Stimulated activated CD4-positive, alpha-beta T cell treated with anti-CD3 and anti-CD28 coated beads, Interleukin-15, amount 100 ng/mL, for 24 hours (primary cell): ENCODE measurements at places on chromosomes 3 and 15.
A peak's percentile ranks its signal among the peaks of the same experiment; 100 is the strongest.

DNA sequence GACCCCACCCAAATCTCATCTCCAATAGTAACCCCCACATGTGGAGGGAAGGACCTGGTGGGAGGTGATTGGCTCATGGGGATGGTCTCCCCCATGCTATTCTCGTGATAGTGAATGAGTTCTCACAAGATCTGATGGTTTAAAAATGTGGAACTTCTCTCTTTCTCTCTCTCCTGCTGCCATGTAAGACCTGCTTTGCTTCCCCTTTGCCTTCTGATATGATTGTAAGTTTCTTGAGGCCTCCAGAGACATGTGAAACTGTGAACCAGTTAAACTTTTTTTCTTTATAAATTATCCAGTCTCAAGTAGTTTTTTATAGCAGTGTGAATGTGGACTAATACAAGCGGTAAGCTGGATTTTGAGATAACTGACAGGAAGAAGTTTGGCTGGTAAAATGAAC is 60.3 kb upstream of the MBNL1 start:
- DNase-seq, result no peak

- no peak for DNase-seq
These were observed 383.5 kb upstream of the WNT5A start for GRCh38 chr3:55870594-55870993.

GRCh38 chr3:168707900-168708299 is 612.2 kb upstream of the GOLIM4 start:
- no peak for DNase-seq

DNA sequence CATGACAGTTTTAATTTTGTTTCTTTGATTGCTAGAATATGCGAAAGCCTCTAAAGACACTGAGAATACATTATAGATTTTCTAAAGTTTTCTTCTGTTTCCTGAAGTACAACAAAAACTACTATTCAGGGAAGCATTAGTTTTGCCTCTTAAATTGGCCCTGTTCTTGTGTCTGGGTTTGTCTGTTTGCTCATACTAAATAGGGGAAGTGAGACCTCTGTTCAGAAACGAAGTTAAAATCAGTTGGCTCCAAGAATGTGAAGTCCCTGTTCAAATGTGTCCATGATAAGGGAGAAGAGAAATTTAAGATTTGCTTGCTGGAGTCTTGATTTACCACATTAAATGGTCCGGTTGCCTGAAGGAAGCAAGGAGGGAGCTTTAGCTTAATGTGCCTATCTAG is 327.3 kb upstream of the GBE1 start:
- no peak for DNase-seq

- DNase-seq, result no peak
These were observed 13.3 kb upstream of the RBP1 start for GRCh38 chr3:139552632-139553365.

- DNase-seq, result no peak
These were observed 6.7 kb downstream of the PAQR5 start for GRCh38 chr15:69305204-69305931.

- DNase-seq, result no peak
These were observed 39.2 kb upstream of the AGBL1 start for GRCh38 chr15:86040356-86041033.

GRCh38 chr3:158381262-158381868 is 189.6 kb upstream of the MLF1 start:
- no peak for DNase-seq

DNA sequence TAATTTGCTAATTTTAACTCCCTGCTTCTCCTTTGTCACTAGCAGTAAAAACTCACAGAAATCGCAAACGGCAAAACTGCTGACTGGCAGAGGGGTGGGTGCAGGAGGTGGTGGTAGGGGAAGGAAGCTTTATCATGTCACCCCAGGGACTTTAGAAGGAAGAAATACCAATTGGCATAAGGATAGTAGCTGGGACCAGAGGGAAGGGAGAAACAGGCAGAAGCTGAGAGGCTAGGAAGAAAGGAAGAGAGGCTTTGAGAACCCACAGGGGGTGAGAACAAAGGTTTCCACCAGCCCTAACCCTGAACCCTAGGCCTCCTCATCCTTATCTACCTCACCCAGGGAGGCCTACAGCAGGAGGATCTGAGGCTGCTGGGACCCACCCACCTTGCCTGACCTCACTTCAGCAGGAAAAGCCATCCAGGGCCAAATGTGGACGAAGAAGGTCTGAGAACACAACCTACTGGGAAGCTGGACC is 10.7 kb downstream of the ITGB5 start:
- DNase-seq, result no peak

DNA sequence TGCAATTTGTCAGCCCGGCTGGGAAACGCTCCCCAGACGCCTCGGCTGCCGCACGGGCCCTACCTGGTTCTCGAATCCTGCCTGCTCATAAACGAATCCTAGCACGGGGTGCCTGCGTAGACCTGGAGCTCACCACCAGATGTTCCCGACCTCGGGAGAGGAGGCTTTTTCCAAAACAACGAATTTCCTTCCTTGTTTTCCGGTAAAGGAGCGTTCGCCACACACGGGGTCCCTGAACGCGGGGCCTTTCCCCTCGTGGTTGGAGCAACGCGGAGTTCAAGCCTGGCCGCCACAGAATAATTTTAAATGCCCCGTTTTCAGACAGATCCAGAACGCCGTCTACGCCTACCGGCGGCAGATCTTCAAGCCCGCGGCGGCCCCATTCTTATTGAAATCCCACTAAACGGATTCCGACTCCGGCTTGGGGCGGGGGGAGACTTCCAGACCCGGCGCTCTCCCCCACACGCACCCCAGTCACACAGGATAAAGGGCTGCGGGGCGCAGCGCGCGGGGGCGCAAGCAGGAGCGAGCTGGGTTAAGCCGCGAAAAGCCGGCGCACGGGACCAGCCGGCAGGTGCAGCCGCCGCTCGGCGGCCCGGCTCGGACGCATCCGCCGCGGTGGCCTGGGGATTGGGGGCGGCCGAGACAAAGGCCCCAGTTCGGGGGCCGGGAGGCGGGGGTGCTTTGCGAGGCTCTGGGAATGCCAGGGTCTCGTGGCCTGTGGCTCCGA is 895 bp downstream of the GATA2 start:
- peak; percentile 41 for DNase-seq

GRCh38 chr15:92683511-92683834 is 27.9 kb upstream of the FAM174B start:
- DNase-seq, result no peak

GRCh38 chr3:10783360-10784351 is 32.4 kb upstream of the SLC6A11 start:
- DNase-seq, result peak; percentile 32

DNA sequence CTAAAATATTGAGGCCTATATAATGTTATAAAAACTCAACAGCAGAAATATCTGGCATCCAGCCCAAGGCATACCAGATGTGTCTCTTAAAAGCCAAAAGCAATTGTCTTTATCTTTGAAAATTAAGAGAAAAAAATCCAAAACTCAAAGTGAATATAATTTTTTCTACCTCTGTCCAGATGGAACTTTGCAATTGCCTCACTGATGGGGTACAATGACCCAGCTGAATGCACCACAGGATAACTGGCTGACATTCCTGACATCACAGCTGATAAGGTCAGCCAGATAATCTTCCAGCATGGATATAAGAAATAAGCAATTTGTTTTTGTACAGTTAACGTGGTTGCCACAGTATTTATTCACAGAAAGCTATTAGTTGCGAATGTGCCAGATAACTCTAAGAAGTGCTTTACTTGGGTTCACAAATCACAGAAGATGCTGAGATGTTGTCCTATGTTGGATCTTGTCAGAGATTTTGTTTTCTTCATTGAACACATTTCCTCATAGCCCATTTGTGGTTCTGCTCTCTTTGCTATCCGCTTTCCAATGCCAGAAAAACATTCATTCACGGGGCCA is 566.9 kb upstream of the CCDC54 start:
- DNase-seq, result no peak

GRCh38 chr3:170222647-170223541 is 670 bp downstream of the PRKCI start:
- peak; percentile 56 for DNase-seq

GRCh38 chr15:92652576-92652966 is 3.0 kb downstream of the FAM174B start:
- DNase-seq, result no peak

GRCh38 chr3:12349895-12350811 is 61.3 kb downstream of the PPARG start:
- DNase-seq, result no peak

DNA sequence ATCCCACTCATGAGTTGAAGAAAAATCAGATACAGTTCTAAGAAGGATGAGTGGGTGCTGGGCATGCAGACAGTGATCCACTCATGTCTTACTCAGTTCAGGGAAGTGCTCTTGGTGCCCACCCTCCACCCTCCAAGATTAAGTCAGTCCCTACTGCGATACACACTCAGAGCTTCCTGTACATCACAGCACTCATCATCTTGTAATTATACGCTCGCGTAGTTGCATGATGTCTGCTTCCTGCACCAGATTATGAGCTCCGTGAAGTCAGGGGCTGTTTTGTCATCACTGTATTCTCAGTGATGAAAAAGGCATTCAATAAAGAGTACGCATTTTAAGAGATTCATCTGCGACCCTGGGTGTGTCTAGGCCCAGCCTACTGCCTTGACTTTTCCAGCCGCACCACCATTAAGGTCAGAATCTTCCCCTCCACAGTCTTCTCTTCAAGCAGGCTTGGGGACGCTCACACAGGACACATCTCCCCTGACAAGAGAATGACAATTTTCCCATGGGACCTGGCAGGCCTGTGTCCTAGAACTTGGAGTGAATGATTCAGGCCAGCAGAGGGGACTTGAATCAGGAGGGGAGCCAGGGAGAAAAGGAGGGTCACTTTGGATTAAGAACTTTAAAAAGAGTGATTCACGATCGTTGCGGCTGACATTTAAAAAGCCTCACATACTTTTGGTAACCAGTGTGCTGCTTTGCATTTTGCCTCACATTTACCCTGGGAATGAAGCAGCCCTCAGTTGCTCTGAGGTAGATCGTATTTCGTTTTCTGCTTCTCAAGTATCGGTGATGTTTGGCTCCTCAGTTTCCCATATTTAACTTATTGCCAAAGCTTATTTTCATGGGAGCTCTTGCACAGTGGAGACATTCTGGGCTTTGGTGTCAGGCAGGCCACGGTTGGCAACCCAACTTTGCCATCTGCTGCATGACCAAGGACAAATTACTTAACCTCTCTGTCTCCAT is 7.9 kb upstream of the PDE8A start:
- DNase-seq, result no peak

DNA sequence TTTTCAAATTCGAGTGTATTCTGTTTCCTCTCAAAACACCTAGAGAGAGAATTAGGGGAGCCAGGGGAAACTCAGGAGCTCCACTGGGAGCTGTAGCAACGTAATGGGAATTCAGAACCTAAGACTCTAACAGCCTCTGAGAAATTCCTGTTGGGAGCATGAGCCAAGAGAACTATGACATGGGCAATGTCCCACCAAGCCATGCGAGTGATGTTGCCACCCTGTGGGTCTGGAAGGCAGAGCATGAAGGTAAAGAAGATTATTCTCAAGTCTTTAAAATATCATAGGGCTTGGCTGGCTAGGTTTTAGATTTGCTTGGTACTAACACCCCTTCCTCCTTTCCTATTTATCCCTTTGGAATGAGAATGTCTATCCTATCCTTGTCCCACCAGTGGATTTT is 392.6 kb upstream of the ADAMTS9 start:
- no peak for DNase-seq

DNA sequence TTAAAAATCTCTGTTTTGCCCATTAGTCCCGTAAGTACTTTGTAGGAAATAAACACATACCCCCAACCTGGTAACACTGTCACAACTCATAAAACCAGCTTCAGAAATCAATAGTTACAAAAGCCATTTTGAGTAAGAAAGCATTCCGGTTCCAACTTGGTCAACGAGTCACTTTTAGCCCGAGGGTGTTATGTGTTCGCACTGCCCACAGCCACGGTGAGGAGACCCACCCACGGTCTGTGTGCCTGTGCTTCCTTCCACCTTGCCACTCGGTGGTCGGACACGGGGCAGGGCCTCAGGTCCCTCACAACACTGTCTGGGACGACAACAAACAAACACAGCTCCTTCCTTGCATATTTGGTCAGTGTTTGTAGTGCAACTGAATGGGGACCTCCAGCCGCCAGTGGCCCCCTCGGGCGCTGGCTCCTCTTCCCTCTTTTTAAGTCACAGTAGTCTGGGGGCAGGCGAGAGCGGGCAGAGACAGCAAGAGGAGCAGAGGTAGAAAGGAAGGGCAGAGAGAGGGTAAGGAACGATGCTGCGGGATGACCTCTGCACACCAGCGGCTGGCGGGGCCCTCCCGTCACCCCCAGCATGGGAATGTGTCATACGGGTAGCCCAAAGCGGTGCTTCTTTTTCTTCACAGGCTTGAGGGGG is 5.2 kb upstream of the MUSTN1 start:
- DNase-seq, result no peak

DNA sequence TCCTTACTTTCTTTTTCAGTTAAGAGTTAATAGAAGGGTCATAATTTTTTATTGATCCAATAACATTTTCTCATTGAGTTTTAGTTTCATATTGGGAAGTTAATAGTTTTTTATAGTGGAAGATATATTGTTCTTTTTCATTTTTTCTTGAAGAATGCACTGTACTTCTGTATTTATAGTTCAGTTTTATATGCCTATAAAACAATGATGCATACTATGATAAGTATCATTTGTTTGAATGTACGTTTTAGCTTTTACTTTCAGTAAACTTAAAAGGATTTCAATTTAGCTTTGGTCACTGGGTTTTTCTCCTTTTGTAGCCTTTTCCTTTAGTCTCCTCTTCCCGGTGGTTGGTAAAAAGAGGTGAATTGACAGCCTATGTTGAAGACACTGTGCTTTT is 98.8 kb downstream of the DHX36 start:
- no peak for DNase-seq

DNA sequence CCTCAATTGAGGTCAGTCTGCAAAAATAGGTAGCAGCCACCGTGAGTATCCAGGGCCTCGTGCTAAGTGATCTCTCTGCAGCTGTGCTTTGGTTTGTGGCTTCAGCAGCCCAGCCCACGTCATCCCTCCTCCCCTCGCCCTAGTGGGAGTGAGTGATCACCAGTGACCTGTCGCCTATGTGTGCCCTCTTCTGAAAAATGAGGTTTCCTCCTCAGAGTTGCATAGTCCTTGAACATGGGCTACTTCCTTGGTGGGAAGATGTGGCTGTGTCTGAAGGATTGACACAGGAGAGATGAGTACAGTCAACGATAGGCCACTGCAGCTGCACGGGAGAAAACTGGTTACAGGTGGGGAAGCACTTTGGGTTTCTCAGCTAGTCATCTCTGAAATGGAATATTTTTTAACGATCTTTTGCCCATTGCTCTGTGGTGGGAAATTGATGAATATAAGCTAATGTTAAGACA is 144.8 kb upstream of the BHLHE40 start:
- peak; percentile 86 for DNase-seq

- peak; percentile 11 for DNase-seq
These were observed 165.8 kb upstream of the SLC2A2 start for GRCh38 chr3:171192176-171192854.
